ENCODE measurements at places on chromosomes 16 and 17. TPM values are rescaled to one million over a fixed set of nuclear protein-coding genes. Genes with fewer than 3 reads are reported as not detected.
A peak's percentile ranks its signal among the peaks of the same experiment; 100 is the strongest.

Gene BBS2
- total RNA-seq = 23.2 TPM

Gene AP2B1
- total RNA-seq = 184 TPM

Gene GCGR
- not detected for total RNA-seq

Gene KRTAP1-5
- total RNA-seq = not detected

Gene EVI2B
- total RNA-seq = 14.8 TPM

Gene COIL
- total RNA-seq = 21.3 TPM

Gene C16orf95
- total RNA-seq = 12.8 TPM

Gene DNAI2
- 0.14 TPM for total RNA-seq

Gene ARL5C
- not detected for total RNA-seq

Gene TMEM256
- total RNA-seq = 55.8 TPM

DNA sequence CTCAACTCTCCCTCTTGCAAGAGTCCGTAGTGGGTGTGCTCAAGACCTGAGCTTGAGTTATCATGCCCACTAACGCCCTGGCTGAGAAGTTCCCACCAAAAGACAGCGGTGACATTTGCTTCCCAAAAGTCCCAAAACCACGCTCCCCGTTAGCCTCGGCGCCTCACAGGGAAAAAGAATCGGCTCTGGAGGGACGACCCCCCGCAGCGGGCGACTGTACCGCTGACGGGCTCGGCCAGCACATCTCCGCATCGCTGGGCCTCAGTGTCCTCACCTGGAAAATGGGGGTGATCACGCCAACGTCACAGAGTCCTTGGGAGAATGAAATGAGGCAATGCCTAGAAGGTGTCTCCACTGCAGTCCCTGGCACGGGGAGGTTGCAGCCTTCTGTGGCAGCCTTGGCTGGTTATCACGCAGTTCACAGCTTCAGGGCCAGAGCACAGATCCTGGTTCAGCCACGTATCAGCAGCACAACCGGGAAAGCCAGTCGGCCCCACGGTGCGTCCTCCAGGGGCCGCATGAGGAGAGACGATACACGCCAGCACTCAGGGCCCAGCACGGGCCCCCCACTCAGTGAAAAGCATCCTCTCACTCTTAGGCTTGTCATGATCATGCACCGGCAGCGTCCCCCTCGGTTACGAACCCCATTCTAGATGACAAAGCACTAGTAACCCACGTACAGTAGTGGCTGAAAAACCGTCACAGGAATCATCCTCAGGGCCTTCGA is 32.9 kb downstream of the NXN start:
- DNase-seq = no peak

DNA sequence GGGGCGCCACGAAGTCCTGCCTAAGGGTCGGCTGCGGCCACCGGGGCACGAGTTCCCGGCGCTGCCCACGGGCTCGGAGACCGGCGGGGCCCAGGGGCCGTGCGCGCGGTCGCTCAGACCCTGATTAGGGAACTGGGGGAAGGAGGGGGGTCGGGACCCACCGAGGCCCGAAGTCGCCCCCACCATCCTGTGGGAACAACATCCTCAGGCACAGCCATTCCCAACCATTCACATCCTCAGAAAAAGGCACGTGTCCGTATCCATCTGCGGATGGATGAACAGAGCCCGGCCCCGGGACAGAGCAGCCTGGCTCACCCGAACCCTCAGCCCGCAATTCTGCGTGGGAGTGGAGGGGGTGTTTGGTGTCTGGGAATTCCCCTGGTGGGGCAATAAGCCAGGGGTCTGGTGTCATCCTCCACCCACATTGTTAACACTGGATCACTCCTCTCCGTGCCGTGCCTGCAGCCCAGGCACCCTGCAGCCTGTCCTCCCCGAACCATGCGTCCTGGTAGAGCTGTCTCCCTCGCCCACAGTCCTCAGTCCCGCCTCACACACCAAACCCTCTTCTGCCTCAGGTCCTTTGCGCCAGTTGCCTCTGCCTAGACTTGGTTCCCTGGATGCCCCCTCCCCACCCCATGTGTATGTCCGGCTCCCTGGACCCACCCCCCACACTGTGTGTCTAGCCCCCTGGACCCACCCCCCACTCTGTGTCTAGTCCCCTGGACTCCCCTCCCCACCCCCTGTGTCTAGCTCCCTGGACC is 789 bp upstream of the CCDC57 start:
- DNase-seq = peak; percentile 73

GRCh38 chr16:31215287-31216162 is 1.4 kb downstream of the PYDC1 start:
- DNase-seq = peak; percentile 45

- DNase-seq = peak; percentile 14
Observed at GRCh38 chr17:9522074-9522473, 53.5 kb downstream of the STX8 start.

DNA sequence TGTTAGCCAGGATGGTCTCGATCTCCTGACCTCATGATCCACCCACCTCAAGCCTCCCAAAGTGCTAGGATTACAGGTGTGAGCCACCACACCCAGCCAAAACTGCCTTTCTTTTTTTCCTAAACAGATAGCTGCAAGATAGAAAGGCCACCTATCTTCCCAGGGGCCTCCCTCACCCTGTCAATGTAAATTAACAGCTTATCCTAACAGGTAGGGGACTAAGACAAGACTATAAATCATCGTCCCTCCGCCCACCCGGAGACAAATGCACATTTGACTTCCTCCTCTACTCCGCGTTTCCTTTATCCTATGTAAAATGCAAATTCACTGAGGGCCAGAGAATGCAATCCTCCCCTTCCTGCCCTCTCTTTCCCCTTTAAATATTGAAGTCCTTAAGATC is 71.4 kb downstream of the MARF1 start:
- no peak for DNase-seq

DNA sequence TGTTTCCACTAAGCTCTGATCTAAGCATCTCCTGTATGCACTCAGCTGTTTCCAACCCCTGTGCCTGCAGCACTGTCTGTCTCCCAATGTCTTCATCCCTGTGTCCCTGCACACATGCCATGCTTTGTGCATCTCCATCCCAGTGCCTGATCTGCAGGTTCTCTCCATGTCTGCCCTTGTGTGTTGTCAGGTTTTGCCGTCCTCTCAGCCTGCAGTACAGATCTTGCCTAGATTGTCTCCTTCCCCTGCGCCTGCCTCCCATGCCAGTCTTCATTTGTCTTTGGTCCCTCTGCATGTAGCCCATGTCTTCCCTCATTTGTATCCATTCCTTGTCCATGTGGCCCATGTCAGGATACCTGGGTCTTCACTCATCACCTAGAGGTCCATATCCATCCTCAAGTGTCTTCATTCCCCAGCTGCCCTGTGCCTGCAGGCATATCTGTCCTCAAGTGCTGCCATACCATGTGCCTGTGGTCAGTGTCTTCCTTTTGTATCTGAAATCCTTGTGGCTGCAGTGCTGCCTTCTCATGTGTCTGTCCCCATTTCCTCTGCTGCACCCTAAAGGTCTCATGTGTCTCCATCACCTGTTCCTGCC is 71.5 kb downstream of the TNFRSF13B start:
- no peak for DNase-seq

DNA sequence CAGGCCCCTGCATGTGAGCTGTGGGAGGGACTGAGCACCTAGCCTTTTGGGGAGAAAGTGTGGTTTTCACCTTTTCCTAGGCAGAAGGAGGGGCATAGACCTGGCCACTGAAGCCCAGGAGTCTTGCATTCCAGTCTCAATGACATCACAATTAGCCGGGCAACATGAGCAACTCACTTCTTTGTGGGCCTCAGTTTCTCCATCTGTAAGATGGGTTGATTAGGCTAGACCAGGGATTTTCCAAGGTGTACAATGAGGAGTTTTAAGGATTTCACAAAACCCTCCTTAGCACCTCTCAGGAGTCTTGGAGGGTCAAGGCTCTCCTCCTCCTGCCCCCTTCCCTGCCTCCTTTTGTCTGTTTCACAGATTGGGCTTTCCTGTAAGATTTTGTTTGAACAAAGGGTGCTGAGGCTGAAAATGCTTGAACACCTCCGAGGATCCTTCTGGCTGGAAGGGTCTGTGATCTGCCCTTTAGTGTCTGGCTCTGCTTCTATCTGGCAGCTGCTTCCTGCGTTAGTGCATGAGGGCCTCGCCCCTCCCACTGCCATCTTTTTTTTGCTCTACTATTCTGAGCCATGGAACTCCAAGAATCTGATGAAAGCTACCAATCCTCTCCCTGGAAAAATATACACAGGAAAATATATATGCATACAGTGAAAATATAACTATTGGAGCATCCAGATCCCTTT is 52.4 kb upstream of the ETV4 start:
- no peak for DNase-seq

- no peak for DNase-seq
Observed at GRCh38 chr17:79913451-79913850, 74.2 kb upstream of the CBX4 start.

DNA sequence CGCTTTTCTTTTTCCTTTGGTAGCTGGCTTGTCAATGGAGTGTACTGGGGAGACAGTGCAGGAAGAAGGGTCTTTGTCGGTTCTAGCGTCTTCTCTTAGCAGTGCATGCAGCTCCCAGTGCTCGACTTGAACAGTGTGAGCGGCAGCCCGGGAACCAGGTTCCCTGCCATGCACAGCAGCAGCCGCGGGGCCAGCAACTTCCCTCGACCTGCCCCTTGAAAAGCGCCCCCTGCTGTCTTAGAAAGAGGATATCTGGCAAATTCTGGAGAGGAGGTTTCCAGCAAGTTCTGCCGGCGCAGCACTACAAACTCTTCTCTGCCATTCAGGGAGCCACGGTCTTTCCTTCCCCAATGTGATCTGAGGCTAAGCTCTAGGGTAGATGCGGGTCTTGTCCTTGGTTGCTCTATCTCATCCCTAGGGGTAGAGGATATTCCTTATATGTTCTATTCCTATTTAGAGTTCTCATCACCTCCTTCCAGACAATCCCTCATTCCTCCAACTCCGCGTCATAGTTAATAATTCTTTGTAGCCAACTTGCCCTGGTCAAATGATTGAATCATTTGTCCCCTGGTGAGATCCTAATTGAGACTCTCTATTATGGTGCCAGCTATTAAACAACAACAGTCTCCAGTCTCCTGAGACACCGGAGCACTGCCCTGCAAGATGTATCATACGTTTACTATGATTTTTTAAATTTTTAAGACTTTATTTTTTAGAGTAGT is 451.3 kb downstream of the PMP22 start:
- peak; percentile 63 for DNase-seq

DNA sequence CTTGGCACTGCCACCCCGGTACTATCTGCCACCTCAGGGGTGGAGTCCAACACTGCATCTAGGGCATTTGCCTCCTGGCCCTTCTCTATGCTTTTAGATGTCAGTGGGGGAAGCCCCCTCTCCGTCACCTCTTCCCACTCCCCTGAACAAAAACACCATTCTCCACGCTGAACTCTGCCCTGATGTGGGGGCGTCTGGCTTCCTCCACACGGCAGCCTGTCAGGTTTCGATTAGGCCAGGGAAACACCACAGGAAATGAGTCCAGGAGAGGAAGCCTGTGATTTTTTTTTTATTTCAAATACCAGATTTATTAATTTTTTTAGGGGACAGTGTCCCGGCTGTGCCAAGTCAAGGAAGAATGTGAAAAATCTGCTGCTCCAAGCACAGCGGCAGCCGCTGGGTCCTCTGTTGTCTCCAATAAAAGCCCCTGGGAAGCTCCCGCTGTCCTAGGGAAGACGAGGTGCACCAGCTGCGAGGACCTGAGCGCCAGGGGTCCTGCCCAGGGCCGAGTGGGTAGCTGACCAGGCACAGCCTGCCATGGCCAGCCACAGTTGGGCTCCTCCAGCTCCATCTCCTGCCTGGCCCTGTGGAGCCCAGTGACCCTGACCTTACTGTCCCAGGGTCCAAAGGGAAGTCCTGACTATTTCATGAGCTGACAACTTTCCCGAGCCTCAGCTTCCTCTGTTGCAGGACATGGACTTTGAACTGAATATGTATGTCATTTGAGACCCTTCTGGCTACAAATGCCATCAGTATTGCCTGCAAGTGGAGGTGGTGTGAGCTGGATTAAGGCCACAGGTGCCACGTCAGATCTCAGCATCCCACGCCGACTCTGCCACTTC is 336.7 kb downstream of the FOXL1 start:
- DNase-seq = no peak

DNA sequence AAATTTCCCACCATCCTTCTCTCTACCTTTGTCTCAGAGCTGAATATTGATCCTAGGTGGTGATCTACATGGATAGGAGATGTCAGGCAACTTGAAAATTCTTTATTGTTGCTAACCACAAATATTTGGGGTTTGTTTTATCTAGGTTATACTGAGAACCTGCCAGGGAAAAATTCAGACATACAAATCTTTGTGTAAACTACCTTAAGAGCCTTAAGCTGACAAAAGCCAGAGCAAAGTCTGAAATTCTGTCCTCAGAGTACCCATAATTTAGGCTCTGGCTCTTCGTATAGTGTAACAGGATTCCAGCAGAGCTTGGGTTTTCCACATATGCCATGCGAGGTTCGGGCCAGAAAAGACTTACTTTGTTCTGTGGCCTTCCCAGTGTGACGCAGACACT is 406.7 kb upstream of the MAF start:
- no peak for DNase-seq

- no peak for DNase-seq
Observed at GRCh38 chr17:10325031-10325695, 47.6 kb downstream of the MYH13 start.

GRCh38 chr17:1617620-1618174 is 10.9 kb downstream of the SLC43A2 start:
- no peak for DNase-seq

DNA sequence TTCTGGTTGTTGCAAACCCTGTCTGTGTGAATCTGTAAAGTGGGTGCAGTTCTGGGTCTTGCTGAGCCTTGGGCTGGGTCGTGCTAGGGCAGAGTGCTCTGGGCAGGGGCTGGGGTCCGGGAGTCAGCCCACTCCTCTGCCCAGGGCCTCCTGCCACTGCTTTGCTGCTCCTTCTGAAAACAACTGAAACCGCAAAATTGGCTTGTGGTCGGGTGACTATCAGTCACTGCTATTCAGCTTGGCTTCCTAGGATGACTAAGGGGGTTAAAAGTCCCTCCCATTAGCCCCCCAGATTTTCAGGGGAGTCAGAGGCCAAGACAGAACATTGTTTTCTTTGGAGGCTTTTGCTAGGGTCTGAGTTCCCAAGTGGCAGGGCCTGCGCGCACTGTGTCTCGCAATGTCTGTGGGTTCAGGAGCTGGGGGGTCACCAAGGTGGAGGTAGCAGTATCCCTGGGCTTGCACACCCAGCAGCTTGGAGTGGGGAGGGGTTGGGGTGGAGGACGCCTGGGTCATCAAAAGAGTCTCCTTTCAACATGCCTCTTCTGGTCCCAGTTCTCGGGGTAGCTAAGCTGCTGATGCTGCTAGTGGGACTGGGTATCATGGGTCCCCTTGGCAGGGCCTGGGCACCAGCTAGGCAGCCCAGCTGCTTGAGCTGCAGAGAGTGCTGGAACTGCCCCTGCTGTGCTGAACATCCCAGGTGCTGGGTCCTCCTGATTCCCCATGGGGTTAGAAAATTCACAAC is 13.5 kb upstream of the TBX21 start:
- DNase-seq = peak; percentile 94

GRCh38 chr16:82265809-82266208 is 95.8 kb upstream of the MPHOSPH6 start:
- DNase-seq = no peak

GRCh38 chr16:67305216-67306071 is 21.1 kb downstream of the KCTD19 start:
- DNase-seq = no peak
